ENCODE measurements at places on chromosomes 5 and 9.

- no peak for DNase-seq
Observed at GRCh38 chr5:58825899-58826298, 243.0 kb downstream of the RAB3C start.

- DNase-seq: no peak
Observed at GRCh38 chr5:116442095-116442534, 132.5 kb downstream of the SEMA6A start.

DNA sequence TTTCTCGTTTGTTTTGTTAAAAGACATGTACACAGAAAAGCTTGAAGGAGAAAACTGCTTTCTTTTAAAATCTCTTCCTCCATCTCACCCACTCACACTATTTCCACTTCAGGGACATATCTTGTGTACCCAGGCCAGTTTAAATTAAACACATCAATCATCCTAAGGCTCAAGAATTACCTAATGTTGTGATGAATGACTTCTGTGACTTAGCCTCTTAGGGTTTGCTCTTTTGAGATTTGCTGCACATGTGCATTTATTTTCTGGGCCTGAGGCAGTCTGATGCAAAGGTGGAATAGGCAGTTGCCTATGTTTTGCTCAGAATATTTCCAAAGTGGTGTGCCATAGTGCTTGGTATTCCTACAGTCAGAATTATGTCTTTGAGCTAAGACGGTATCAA is 439.9 kb upstream of the CHD1 start:
- no peak for DNase-seq

DNA sequence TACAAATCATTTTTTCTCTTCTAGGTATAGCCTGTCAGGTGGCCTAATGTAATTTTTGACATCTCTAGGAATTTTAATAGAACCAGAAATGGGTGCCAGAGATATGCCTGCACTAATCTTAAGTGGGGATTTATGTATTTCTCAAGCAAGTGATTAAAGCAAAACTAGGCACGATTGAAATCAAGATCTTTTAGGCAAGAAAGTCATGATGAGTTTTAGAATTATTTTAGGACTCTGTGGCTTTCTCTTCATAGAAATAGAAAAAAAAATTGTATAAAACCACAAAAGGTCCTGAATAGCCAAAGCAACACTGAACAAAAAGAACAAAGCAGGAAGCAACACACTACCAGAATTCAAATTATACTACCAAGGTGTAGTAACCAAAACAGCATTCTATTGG is 952 bp upstream of the AMACR start:
- DNase-seq: no peak

All from activated CD8-positive, alpha-beta memory T cell treated with anti-CD3 and anti-CD28 coated beads for 4 hours (primary cell).